ENCODE measurements at places on chromosomes 12 and 14. TPM values are rescaled to one million over a fixed set of nuclear protein-coding genes. Genes with fewer than 3 reads are reported as not detected.

DNA sequence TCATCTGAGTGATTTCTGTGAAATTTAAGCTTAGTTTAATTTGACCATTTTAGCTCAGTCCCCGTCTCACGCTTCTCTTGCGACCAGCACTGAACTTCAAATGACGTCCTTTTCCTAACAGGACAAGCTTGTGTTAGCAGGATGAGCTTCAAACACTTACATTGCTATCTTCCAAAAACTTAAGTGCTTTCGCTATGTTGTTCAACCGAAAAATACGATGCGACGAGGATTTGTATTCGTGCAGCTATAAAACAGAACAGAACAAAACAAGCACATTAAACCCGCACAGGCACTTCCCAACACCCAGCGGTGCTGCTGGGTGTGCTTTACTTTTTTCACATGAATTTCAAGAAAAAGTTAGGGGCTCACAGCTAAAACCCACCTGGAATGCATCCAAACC is 64.2 kb upstream of the DICER1 start:
- no peak for DNase-seq

DNA sequence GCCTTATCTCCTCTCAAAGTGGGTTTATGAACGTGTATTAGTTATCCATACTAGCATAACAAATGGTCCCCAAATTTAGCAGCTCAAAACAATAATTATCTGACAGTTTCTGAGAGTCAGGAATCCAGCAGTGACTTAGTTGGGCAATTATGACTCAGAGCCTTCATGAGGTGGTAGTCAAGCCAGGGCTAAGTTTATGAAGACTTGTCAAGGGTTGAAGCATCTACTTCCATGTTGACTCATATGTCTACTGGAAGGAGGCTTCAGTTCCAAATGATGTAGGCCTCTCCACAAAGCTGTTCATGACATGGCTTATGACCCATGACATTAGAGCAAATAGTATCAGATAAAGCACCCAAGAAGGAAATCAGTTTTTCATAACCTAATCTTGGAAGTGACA is 73.2 kb downstream of the IPO8 start:
- DNase-seq = no peak

The CLEC1B gene
- 0.63 TPM for total RNA-seq

DNA sequence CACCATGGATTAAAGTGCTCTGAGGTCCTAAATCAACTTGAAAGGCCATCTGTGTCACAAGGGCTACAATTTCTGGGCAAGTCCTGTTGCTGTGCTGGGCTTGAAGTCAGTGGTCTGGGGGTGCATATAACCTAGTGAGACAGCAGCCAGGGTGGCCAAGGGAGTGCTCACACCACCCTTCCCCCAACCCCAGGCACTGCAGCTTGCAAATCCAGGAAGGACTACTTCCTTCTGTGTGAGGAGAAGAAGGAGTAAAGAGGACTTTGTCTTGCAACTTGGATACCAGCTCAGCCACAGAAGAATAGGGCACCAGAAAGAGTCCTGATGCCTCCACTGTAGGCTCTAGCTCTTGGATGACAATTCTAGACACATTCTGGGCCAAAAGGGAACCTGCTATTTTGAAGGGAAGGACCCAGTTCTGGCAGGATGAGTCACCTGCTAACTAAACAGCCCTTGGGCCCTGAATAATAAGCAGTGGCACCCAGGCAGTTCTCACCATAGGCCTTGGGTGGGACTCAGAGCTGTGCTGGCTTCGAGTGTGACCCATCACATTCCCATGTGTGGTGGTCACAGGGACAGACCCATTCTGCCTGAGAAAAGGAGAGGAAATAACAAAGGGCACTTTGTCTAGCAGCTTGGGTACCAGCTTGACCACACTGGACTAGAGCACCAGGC is 32.6 kb upstream of the DHRS7 start:
- no peak for DNase-seq
